ENCODE measurements at places on chromosomes 13 and 19. TPM values are rescaled to one million over a fixed set of nuclear protein-coding genes. Genes with fewer than 3 reads are reported as not detected.

Gene LILRB2
- not detected for total RNA-seq

Gene CEACAM4
- total RNA-seq: not detected

Gene ERICH4
- not detected for total RNA-seq

DNA sequence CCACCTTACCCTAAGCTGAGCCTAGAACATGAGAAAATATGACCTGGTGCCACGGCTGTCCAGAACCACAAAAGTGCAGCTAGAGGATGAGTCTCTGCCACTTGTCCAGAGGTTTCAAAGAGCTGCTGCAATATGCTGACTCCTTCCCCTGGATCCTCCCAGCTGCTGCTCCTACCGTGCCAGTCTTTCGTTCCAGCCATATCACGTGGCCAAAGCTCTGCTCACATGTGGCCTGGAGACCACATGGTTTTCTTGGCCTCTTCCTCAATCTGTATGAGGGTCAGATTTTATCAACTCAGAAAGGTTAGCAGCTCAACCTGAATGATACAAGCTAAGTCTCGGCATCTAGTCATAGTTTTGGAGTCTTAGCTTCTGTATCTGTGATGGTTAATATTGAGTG is 3.2 kb upstream of the SACS start:
- no peak for DNase-seq
- H3K27ac ChIP-seq: no peak overlapping the region
- H3K36me3 ChIP-seq: no peaks in the 10 kb centered on the region
- H3K4me3 ChIP-seq: no peak overlapping the region
- peaks cover 4% of the 10 kb centered on the region for H3K4me1 ChIP-seq

DNA sequence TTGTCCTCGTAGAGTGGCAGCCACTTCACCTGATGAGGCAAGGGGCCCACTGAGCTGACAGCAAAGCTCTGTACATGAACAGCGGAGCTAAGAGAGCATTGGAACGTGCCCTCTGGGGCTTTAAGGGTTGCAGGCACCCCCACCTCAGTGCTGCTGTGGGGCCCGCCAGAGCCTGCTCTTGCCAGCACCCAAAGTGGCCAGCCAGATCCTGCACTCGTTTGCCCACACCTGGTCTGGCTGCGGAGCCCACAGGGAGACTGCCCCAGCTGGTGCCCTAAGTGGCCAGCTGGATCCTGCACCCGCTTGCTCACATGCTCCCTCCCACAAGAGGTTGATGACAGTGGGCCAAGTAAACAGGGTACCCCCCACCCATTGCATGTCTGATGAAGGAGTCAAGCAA is 783.4 kb upstream of the MIR17HG start:
- no peaks in the 10 kb centered on the region for H3K36me3 ChIP-seq
- H3K4me3 ChIP-seq: no peak overlapping the region
- H3K4me1 ChIP-seq: no peaks in the 10 kb centered on the region
- no peaks in the 10 kb centered on the region for H3K27me3 ChIP-seq

DNA sequence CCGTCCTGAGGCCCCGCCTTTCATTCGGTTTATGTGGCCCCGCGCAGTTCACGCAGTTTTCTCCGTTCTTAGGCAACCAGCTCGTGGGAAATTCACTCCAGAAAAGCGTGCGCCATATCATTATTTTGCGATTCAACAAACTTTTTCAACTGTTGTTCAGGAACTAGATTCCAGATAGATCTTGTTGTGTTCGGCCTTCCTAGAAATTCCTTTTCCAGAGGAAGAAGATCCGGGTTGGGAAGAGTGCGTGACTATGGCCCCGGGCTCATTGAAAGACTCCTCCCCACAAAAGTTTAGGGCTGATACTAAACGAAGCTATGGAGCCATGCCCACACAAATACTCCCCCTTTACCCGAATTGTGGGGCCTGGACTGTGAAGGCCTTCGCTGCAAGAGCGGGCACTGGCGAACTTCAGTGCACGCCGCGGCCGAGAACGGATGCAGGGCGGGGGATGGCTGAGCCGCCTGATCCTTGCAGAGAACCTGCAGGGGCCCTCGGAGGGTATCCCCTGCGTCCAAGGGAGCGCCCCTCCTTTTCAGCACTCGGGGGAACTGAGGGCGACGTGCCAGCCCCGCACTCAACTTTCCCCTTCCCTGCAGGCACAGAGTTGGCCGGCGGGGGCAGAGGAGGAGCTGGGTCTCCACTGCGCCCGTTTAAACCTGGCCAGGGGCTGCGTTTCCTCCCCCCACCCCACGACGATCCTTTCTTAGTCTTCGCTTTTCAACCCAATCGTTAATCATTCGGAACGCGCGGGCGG is 904 bp upstream of the SOX1 start:
- peak overlapping the region; percentile 71 for H3K27ac ChIP-seq
- peaks cover 66% of the 10 kb centered on the region for H3K27me3 ChIP-seq
- H3K4me3 ChIP-seq: peak overlapping the region; percentile 63
- H3K36me3 ChIP-seq: peaks cover 22% of the 10 kb centered on the region
- peak; percentile 53 for DNase-seq

DNA sequence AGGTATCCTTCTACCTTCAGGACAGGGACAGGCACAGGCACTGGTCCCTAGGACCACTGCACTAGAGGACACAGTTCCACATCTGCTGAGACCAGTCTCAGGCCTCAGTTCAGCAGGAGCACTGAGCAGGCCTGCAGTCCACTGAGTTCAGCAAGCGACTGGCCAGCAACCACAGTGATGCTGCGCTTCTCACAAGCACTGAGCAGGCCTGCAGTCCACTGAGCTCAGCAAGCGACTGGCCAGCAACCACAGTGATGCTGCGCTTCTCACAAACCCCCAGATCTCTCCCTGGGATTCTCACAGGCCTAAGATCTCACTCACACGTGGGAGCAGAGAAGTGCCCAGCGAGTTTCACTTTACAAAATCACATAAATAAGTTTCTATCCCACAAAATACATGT is 140.6 kb downstream of the IRS2 start:
- no peaks in the 10 kb centered on the region for H3K36me3 ChIP-seq
- peaks cover 20% of the 10 kb centered on the region for H3K4me1 ChIP-seq
- DNase-seq: no peak
- no peak overlapping the region for H3K4me3 ChIP-seq
- H3K27ac ChIP-seq: peak overlapping the region; percentile 32

GRCh38 chr13:108176685-108177274 is 38.6 kb downstream of the LIG4 start:
- peak; percentile 61 for DNase-seq
- no peak overlapping the region for H3K4me3 ChIP-seq
- no peaks in the 10 kb centered on the region for H3K36me3 ChIP-seq
- H3K27ac ChIP-seq: no peak overlapping the region
- no peaks in the 10 kb centered on the region for H3K27me3 ChIP-seq
- no peaks in the 10 kb centered on the region for H3K4me1 ChIP-seq

DNA sequence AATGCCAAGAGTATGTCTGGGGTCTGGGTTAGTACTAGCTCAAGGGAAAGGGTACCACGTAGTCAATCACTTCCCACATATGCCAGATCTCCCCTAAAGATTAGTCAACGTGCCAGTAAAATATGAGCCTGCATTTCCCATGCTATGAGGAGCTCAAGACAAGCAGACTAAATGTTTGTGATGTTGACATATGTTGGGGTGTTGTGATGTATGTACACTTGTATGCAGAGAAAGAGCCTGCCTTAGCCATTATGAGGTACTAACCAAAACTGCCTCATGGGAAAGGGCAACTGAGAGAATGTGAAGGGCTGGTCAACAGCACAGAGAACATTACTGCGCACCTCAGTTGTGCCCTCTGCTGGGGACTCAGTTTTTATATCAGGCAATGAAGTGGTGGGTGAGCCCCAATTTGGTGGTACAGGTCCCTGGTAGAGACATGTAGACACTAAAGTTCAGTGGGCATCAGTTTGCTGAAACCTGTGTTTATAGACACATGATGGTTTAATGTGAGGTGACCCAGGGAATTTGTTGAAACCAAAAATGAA is 287.0 kb downstream of the DCT start:
- H3K27ac ChIP-seq: peak overlapping the region; percentile 54
- H3K27me3 ChIP-seq: no peaks in the 10 kb centered on the region
- no peak overlapping the region for H3K4me3 ChIP-seq
- peaks cover 49% of the 10 kb centered on the region for H3K4me1 ChIP-seq

- no peaks in the 10 kb centered on the region for H3K4me1 ChIP-seq
- H3K27ac ChIP-seq: no peak overlapping the region
- no peaks in the 10 kb centered on the region for H3K27me3 ChIP-seq
- DNase-seq: no peak
Measured at GRCh38 chr19:2733930-2734588, 5.8 kb downstream of the SLC39A3 start.

- no peaks in the 10 kb centered on the region for H3K27me3 ChIP-seq
- no peak overlapping the region for H3K27ac ChIP-seq
- H3K4me1 ChIP-seq: no peaks in the 10 kb centered on the region
- no peak for DNase-seq
- peaks cover 54% of the 10 kb centered on the region for H3K36me3 ChIP-seq
- H3K4me3 ChIP-seq: no peak overlapping the region
Measured at GRCh38 chr13:36870050-36870692, 49.9 kb downstream of the SMAD9 start.
